Kidney glomerular epithelial cell (primary cell): ENCODE measurements at places on chromosomes 6 and 20.

GRCh38 chr20:699342-699741 is 23.7 kb upstream of the SCRT2 start:
- DNase-seq, result no peak

GRCh38 chr20:20362774-20363433 is 5.0 kb upstream of the INSM1 start:
- no peak for DNase-seq

DNA sequence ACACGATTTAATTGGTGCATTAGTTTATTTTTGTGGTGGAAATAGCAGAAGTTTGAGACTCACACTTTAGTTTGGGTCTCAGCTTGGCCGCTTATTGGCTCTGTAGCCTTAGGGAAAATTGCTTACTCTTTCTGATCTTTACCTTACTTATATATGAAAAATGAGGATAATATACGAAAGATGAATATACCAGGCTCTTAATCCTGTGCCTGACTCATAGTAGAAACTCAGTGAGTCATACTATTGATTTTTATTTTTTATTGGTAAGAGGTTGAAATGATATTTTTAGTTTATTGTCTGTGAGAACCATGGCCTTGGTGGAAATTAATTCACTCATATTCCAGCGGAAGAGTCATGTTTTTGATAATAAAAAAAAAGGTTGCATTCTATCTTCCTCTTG is 11.2 kb downstream of the DOK5 start:
- DNase-seq, result no peak

DNA sequence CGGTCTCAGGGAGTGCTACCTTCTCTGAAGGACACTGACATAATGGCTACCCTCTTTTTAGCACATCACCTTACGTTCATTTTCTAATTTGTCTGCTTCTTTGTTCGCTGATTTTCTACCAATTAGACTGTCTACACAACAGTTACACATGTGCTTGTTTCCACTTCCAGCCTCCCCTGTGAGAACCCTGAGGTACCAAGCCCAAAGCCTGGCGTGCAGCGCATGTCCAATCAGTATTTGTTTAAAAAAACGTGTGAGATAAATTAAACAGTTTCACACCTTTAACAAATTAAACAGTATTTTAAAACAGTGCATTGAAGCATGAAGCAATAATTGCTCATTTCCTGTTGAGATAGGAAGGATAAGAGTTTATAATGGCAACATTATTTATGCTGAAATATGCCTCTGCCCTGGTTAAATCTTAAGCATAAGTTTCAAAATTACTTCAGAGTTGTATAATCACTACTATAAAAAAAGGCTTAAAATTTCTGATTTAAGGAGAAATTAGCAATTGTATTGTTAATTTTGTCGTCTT is 88.9 kb downstream of the MAP3K5 start:
- no peak for DNase-seq

DNA sequence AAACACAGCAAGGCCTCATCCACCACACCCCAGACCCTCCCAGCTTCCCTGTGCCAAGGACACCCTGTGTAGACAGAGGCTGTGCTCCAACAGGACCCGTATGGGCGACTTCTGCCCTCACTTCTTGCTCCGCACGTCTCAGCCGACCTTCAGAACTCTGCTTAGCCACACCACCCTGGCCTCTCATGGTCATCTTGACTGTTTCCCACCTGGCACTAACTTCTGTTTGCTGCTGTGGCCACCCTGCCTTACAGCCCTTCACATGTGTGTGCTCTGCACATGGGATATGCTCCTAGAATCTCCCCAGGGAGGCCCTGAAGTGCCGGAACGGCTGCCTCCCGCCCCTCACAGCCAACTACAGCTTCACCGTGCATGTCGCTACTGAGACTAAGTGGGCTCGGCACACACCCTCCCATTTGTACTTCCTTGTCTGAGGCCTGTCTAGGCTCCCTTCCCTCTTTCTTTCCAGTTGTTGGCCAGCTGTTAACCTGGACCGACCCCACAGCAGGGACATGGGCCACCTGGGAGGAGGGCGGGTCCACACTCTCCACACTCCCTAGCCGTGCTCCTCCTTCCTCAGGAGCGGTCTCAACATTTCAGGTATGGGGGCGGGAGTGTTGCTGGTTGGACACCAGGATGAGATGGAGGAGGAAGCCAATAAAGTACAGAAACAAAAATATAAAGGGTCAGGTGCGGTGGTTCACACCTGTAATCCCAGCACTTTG is 69.6 kb downstream of the PYGB start:
- no peak for DNase-seq

DNA sequence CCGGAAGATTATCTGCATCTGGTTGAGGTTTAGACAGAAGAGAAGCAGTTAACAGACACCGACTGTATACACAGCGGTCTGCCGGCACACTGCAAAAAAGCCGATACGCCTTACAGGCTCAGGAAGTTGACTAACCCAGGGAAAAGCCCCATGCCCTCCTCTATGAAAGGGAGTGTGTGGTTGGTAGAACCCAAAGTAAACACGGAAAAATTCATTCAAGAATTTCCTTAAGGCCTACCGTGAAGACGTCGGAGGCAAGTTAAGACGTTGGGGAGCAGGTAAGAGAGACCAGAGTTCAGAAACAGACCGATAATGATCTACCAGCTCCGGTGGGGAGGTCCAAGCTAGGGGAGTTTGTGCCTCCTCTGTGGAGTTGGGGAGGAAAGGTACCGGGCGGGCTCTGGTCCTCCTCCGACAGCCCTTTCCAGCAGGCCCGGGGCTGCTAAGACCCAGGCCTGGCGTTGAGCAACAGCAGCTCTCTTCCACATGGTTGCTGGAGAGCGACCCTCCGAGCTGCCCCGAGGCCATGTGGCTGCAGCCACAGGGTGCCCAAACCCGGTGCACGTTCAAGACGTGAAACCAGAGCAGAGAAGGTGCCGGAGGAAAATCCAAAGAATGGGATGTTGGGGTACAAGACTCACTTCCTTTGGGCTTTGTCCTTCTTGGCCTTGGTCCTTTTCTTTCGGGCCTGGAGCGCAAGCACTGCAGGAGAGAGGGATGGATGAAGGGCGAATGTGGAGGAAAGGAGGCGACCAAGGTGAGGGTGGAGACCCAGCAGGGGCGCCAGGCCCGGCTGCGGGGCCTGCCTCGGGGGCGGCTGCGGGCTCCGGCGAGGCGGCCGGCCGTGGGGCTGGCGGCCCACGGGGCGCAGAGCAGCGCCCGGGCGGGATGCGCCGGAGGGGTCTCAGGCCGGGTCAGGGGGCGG is 809 bp downstream of the SRPK1 start:
- peak; percentile 62 for DNase-seq

GRCh38 chr6:108113557-108114519 is 39.3 kb upstream of the OSTM1 start:
- peak; percentile 57 for DNase-seq

DNA sequence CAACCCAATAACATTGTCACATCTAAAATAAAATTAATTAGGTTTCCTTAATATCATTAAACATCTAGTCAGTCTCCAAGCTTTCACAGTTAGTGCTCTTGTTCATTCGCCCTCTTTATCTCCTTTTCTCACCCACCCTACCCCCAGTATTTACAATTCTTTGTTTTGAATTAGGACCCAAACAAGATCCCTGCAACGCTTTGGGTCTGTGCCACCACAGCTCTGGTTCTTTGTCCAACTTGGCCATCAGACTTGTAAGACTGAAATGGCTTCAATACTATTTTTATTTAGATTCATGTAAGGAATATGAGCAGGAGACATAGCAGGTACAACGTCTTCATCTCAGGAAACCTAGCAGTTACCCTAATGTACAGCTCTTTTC is 276.5 kb downstream of the CDKAL1 start:
- no peak for DNase-seq

GRCh38 chr20:51365670-51366069 is 176.8 kb downstream of the NFATC2 start:
- peak; percentile 72 for DNase-seq

- peak; percentile 77 for DNase-seq
These were observed 58.0 kb upstream of the TMEM200A start for GRCh38 chr6:130307752-130308361.

DNA sequence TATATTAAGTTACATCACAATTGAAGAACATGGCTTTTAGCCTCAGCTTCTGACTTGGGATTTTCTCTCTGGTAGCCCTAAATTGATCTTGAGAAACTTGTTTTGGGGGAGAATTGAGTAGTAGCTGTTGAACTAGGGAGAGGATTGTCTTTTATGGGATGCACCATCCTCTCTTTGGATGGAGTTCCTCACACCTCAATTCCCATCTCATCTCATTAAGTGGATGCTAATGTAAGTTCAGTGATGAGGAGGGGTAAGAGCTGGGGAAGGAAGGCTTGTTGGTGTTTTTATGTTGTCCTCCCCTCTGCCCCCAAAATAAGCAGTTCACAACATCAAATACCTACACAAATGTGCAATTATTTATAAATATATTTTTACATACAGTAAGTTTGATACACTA is 4.0 kb downstream of the GJA1 start:
- no peak for DNase-seq

DNA sequence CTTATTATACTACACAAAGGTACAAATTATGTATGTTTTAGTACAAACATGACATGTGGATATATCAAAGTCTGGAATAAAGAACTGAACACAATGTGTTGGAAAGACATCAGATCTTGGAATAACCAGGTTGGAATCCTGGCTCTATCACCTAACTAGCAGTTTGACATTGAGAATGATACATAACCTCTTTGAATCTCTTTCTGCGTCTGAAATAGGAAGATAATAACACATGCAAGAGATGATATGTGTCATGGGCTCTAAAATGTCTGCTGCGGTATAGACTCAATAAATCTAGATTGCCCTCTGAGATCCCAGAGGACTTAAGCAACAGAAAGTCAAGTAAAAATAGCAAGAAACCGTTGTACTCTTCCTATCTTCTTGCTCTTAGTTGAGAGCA is 66.8 kb upstream of the CCN2 start:
- no peak for DNase-seq

GRCh38 chr6:142419071-142419470 is 117.3 kb downstream of the ADGRG6 start:
- no peak for DNase-seq

GRCh38 chr6:151585741-151586140 is 91.9 kb downstream of the CCDC170 start:
- no peak for DNase-seq

DNA sequence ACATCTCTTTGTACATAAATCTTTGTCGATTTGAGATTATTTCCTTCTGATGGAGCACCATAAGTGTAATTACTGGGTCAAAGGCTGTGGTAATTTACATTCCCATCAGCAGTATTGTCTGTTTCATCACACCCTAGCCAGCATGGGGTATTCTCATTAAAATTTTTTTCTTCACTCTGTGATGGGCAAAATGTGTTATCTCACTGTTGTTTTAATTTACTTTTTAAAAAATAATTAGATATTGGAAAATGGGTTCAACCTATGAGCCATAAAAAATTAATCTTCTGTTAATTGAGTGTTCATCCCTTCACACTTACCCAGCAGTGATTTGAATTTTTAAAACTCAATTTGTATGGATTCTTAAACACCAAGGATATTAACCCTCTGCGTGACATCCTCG is 44.0 kb upstream of the NNAT start:
- DNase-seq, result no peak

- no peak for DNase-seq
These were observed 468.0 kb downstream of the UTRN start for GRCh38 chr6:144753023-144753705.
